ENCODE measurements at places on chromosomes 11 and 22. TPM values are rescaled to one million over a fixed set of nuclear protein-coding genes. Genes with fewer than 3 reads are reported as not detected.

The TEX54 gene
- not detected for total RNA-seq

The SRPRA gene
- total RNA-seq, result 109 TPM

The C11orf65 gene
- total RNA-seq, result 0.68 TPM

The CYB5R2 gene
- total RNA-seq, result 2.1 TPM

The MOB2 gene
- 37.4 TPM for total RNA-seq

The MEI1 gene
- 56.5 TPM for total RNA-seq

The EFCAB6 gene
- total RNA-seq, result 0.63 TPM

The VPREB3 gene
- total RNA-seq, result 49.5 TPM

The RFPL2 gene
- total RNA-seq, result 0.79 TPM

The KIAA1671 gene
- 7.5 TPM for total RNA-seq

The LRRC56 gene
- 1.1 TPM for total RNA-seq

The CCDC81 gene
- 1.8 TPM for total RNA-seq

The PAX6 gene
- total RNA-seq, result not detected

The CCDC116 gene
- total RNA-seq, result 0.63 TPM

The C11orf97 gene
- not detected for total RNA-seq

The LDHA gene
- total RNA-seq, result 299 TPM

All from spleen (tissue), 13 donors.